Activated T-cell treated with anti-CD3 and anti-CD28 coated beads, Interleukin-2, amount 50 U/mL, for 4 hours (primary cell): ENCODE measurements at places on chromosomes 12 and 14. TPM values are rescaled to one million over a fixed set of nuclear protein-coding genes. Genes with fewer than 3 reads are reported as not detected.

Gene CEP170B
- total RNA-seq = 7.5 TPM

Gene CACNA1C
- total RNA-seq = 0.08 TPM

Gene TTC5
- total RNA-seq = 41.5 TPM

Gene PLCZ1
- total RNA-seq = not detected

Gene E2F7
- 2.0 TPM for total RNA-seq

Gene TPH2
- total RNA-seq = not detected

Gene TSFM
- total RNA-seq = 74.5 TPM

Gene FOXG1
- not detected for total RNA-seq

GRCh38 chr12:22275843-22276242 is 58.7 kb downstream of the ST8SIA1 start:
- no peak for DNase-seq

GRCh38 chr12:68971404-68971803 is 38.4 kb upstream of the CPM start:
- DNase-seq = no peak

- DNase-seq = no peak
Measured at GRCh38 chr12:28869197-28869596, 279.9 kb upstream of the FAR2 start.

GRCh38 chr14:20668969-20669368 is 15.4 kb upstream of the RNASE4 start:
- DNase-seq = no peak

DNA sequence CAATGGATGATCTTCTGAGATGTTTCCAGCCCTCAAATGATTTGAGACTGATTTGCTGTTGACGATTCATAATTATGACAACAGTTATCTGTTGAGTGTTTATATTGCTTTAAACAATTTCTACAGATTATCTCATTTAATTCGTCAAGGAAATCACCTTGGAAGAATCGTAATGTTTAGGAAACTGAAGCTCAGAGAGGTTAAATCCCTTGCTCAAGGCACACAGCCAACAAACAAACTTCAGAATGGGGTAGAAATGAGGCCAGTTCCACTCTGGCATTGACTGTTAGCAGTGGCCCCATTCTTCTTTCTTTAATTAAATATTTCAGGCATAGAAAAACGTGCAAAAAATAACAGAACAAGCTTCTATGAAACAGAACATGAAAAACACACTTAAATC is 4.0 kb upstream of the WSCD2 start:
- DNase-seq = no peak

GRCh38 chr12:31301311-31301710 is 24.6 kb downstream of the SINHCAF start:
- no peak for DNase-seq

DNA sequence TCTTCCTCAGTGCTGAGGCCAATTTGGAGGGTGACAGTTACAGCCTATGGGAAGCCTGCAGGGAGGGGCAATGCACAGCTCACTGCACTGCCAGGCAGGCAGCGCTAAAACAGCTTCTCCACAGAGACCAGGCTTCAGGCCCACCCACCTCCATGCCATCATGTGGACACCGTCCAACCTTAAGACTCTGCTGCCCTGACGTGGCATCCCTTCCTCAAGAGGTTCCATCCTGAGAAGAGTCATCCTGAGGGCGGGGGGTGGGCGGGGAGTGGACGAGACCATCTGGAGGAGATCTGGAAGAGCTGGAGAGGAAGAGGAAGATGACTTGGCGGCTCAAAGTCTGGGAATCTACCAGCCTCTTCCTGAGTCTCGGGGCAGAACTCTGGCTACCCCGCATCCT is 8.4 kb upstream of the ACVRL1 start:
- no peak for DNase-seq

GRCh38 chr12:10829994-10830393 is 3.8 kb upstream of the TAS2R10 start:
- DNase-seq = no peak

DNA sequence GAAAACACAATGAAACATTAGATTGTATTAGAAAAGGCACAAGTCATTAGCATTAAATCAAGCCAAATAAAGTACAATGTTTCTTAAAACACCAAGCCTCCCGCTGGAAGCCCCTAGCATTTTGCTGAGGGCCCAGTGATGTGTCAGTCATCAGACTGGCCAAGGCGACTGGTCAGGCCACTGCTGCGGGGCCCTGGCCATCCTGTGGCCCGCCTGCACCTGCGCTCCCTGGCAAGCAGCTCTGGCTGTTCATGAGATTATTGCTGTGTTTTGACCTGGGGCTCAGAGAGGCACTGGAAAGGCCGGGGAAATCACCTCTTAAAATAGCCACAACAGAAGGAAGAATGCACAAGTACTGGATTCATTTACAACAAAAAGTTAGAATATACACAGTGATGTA is 24.2 kb upstream of the AMN start:
- DNase-seq = no peak

DNA sequence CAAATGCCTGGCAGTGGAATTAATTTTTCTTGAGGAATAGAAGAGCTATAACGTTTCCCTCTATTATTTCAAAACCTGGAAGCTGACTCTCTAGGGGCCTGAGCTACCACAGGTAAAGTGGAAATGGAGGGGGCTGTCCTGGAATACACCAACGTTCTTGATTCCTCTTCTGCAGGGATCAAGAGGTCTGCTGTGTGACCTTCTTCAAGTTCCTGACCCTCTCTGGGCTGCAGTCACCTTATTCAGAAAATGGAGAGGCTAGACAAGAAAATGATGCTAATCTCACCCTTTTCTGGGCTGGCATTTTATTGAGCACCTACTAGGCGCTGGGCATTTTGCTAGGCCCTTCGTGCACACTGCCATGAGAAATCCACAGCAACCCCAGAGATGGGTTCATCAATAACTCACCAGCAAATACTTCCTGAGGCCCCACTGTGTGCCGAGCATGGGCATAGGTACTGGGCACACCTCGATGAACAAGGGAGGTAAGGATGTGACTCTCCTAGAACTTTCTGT is 55.2 kb upstream of the DLK1 start:
- DNase-seq = no peak

GRCh38 chr12:1706632-1706980 is 15.7 kb downstream of the ADIPOR2 start:
- DNase-seq = no peak

GRCh38 chr14:23307687-23308644 is 1.3 kb downstream of the BCL2L2 start:
- no peak for DNase-seq

DNA sequence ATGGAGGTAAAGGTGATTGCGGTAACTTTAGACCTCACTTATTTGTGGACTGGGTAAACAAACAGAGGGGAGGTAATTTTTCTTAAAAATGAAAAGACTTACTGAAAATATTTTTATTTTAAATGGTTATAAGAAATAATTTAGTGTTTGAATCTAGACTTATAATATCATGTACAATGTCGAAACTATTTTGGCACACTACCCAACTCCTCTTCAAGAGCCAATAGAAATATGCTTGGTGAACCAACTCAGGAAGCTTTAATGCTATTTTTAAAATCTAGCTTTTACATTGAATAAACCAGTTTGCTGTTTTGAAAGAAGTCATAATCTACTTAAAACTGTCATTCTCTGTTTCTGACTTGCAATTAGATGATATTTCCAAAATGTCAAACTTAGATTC is 175.8 kb upstream of the NPAS3 start:
- no peak for DNase-seq

GRCh38 chr12:24425601-24425970 is 476.1 kb upstream of the SOX5 start:
- no peak for DNase-seq

DNA sequence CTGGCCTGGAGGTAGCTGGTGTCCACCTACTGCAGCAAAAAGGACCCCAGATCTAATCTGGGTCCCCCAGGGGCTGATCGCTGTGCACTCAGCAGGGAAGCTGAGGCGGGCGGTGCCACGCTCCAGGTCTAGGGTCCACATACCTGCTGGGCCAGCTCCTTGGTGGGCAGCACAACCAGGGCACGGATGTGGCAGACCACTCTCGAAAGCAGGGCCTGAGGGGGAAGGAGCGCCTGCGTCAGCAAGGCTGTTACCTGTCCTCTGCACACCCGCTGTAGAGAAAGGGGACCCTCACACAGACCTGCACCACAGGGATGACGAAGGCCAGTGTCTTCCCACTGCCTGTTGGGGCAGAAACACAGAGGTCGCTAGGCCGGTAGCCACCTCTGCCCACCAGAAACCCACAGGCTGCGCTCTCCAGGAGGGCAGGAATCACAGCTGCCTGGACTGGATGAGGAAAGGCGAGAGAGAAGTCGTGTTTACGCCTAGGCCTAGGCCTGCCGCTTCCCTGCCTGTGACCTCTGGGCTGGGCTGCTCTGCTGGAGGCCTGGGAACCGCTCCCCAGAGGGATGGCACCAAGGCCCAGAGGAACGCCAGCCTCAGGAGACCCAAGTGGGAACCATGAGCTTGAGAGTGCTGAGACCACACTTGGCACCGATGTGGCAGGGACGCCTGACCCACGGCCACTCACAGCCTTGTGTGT is 2.0 kb downstream of the DDX51 start:
- no peak for DNase-seq

GRCh38 chr14:53127151-53127550 is 26.0 kb downstream of the DDHD1 start:
- DNase-seq = no peak

- no peak for DNase-seq
Measured at GRCh38 chr12:33519566-33519965, 79.9 kb upstream of the SYT10 start.

- no peak for DNase-seq
Measured at GRCh38 chr14:72146241-72146640, 214.0 kb downstream of the RGS6 start.

DNA sequence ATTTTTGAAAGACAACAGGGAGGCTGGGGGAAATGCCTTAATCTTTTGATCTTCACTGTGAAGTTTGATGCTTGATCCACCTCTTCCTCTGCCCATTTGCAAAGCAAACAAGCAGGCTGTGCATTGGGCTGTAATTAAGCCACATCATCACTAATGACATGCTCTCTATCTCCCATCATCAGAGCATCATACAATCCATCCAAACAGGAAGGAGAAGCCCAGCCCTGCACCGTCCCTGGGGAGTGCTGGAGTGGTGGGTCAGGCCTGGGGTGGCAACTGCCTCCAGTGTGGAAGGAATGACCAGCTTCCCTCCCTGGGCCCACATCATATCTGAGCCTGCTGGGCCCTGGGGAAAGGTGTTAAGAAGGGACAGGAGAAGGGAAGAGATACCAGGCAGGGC is 6.9 kb upstream of the KRT74 start:
- no peak for DNase-seq

DNA sequence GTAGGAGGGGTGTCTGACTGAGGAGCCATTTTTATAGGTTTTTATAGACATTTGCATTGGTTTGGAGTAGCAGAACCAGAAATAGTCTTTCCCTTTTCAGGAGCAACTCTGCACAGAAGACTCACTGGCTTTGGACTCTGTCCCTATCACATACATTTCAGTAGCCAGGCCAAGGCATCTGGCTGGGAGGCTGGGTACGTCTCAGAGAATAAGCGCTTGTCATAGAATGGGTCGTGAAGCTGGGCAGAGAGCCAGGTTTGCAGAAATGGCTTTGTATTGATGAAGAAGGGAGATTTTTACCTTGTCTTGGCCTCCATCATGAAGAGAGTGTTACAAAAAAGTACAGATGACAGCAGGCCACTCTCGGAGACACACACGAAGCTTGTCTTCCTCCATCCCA is 98.6 kb downstream of the CACNA1C start:
- DNase-seq = no peak

- no peak for DNase-seq
Measured at GRCh38 chr12:108519558-108519957, 4.5 kb downstream of the FICD start.
